ENCODE measurements at places on chromosomes 5 and 9.

- no peak for DNase-seq
These were observed 251.3 kb downstream of the NR2F1-AS1 start for GRCh38 chr5:93329756-93330155.

DNA sequence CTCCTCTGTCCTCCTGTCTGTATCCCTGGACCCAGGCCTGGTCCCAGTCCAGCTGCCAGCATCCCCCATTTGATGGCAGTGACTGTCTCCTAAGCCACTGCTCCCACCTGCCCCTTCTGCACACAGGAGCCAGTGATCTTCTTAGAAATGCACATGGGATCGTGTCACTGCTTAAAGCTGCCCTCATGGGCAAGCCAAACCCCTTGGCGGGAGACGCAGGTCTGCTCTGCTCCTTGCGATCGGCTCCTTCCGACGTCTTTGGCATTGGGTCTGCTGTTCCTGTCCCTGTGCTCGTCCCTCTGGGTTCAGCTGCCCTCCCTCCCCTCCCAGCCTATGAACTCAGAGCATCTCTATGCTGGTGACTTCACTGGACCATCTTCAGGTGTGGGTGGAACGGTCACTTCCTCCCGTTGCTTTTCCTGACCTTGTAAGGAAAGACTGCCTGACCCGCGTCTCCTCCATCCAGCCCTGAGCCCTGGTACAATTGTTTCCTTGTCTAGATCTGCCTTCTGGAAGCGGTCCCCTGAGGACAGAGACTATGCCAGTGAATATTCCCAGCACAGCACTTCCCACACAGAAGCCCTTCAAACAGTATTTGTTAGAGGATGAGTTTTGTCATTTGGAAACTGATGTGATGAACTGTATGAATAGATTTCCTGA, 116.5 kb downstream of the ZNF354C start:
- DNase-seq, result no peak

DNA sequence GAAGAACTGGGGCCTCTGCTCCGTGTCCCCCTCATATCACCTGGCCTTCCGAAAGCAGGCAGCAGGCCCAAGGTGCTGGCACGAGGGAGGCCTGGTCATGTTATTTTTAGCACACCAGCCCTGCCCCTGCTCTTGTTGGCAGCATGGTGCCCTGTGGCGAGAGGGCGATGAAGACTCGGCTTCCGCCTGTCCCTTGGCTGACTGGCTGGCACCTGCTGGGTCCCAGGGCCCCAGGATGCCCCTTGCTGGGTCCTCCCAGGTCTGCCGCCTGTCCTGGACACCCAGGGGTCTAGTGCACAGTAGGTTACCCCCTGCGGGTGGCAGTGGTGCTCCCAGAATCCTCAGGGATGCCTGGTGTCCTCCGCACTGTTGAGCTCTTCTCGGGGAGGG, 77.0 kb downstream of the RXRA start:
- no peak for DNase-seq

- DNase-seq, result no peak
These were observed 666.0 kb upstream of the COX7C start for GRCh38 chr5:85951707-85952210.

DNA sequence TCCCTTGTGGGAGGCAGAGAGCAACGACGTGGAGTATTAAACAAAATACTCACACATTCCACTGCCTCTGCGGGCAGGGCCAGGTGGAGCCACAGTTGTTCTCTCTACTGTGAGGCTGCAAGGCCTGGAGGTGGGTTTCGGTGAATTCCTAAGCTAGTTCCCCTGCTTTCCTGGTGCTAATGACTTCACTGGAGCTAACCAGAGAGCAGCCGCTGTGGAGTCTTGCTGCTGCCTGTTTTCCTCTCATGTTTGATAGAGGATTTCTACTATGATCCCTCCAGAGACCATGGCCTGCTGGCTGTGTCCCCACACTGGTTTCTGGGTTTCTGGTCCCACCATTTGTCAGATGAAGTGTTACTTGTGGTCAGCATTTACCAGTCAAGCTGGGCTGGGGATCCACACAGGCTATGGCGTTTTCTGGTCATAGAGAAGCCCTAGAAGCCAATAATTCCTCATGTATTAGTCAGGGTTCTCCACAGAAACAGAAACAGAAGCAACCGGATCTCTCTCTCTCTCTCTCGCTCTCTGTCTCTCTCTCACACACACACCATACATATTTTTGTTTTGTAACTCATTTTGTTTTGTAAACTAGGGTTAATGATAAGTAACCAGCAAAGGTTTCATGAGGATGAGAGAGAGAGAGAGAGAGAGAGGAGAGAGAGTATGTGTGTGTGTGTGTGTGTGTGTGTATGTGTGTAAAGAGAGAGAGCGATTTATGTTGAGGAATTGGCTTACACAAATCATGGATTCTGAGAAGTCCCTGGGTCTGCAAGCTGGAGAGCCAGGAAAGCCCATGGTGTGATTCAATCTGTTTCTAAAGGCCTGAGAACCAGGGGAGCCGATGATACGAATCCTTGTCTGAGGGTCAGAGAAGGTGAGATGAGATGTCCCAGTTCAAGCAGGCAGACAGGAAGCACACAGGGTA, 403.0 kb downstream of the GADD45G start:
- peak; percentile 77 for DNase-seq

GRCh38 chr5:78545406-78545805, 103.2 kb downstream of the LHFPL2 start:
- DNase-seq, result no peak

GRCh38 chr5:169088028-169088725, 212.8 kb downstream of the SLIT3 start:
- no peak for DNase-seq

DNA sequence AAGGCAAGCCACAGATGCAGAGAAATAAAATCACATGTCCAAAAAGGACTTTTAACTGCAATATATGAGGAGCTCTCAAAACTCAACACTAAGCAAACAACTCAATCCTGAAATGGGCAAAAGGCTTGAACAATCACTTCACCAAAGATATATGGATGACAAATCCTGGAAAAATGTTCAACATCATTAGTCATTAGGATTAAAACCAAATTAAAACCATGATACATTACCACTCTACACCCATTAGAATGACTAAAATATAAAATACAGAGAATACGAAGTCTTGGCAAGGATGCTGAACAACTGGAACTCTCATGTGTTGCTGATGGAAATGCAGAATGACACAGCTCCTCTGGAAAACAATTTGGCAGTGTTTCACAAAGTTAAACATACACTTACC, 277.4 kb downstream of the TLE1 start:
- DNase-seq, result peak; percentile 59

GRCh38 chr9:33737811-33738606, 57.4 kb upstream of the PRSS3 start:
- peak; percentile 82 for DNase-seq

GRCh38 chr5:108720391-108720790, 27.3 kb upstream of the FER start:
- peak; percentile 63 for DNase-seq

GRCh38 chr5:74085782-74086181, 459.8 kb downstream of the ARHGEF28 start:
- DNase-seq, result no peak

- peak; percentile 4 for DNase-seq
These were observed 45.4 kb downstream of the TAF11L14 start for GRCh38 chr5:17679597-17680203.

GRCh38 chr9:98570663-98571440, 137.9 kb downstream of the GABBR2 start:
- no peak for DNase-seq

GRCh38 chr5:168057905-168058304, 233.5 kb upstream of the WWC1 start:
- DNase-seq, result no peak

DNA sequence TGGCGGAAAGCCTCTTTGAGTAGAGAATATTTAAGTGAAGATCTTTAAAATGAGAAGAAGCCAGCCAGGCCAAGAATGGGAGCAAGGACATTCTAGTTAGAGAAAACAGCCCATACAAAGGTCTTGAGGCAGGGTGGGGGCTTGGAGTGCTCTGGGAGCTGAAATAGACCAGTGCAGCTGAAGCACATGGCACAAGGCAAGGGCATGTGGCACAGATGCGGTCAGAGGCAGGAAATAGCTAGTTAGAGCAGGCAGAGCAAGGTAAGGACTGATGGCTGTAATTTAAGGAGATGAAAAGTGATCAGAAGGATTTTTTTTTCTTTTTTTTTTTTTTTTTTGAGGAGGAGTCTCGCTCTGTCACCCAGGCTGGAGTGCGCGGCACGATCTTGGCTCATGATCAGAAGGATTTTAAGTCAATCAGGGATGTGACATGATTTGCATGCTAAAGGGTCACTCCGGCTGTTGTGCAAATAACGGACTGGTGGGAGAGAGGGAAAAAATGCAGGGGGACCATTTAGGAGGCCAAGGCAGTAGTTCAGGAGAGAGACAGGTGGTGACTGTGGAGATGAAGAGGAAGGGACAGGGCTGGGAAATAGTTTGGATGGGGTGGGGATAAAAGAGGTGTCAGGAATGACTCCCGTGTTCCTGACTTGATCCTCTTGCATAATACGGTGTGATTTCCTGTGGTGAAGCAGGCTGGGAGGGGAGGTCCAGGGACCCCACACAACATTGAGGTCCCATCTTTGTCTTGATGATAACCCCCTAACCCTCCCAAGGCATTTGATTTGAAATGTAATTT, 207.6 kb downstream of the HSPA4 start:
- no peak for DNase-seq
